NCI-H2029 (cell line): ENCODE measurements at places on chromosomes 1 and 21.

DNA sequence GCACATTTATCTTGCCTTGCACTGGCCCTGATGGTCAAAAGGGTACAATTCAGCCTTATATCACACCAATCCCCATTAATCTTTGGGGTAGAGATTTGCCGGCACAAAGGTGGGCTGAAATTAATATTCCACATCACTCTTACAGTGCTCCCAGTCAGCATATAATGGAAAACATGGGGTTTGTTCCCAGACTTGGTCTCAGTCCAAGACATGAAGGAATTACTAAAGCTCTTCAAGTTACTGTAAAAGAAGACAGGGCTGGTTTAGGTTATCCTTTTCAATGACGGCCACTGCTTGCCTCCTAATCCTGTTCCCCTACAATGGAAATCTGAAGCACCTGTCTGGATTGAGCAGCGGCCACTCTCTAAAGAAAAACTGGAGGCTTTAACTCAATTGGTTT lies 160.7 kb downstream of the IER5 start:
- DNase-seq, result no peak

DNA sequence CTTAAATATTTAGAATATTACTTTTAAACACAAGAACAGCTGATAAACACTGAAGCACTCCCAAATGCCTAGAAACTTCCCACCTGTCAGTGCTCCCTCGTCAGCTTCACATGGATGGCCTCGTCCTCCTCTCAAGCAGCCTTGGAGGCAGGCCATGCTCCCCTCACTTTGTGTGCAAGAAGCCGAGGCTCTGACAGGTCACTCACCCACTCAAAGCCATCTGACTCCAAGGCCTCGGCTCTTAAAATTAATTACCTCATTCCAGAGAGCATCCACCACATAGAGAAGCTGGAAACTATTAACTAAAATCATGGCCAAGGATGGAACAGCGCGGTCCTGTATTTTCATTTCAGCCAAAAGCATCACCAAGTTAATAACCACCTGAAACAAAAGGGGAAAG lies 17.8 kb downstream of the LBR start:
- DNase-seq, result no peak

DNA sequence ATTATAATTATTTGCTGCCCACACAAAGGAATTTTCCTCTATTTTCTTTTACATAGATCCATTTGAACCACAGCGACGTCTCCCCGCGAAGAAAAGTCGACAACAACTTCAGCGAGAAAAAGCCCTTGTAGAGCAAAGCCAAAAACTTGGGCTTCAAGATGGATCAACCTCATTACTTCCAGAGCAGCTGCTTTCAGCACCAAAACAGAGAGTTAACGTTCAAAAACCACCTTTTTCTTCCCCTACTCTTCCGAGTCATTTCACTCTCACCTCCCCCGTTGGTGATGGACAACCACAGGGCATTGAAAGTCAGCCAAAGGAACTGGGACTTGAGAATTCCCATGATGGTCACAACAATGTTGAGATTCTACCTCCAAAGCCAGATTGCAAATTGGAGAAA lies 7.2 kb downstream of the GORAB start:
- no peak for DNase-seq

DNA sequence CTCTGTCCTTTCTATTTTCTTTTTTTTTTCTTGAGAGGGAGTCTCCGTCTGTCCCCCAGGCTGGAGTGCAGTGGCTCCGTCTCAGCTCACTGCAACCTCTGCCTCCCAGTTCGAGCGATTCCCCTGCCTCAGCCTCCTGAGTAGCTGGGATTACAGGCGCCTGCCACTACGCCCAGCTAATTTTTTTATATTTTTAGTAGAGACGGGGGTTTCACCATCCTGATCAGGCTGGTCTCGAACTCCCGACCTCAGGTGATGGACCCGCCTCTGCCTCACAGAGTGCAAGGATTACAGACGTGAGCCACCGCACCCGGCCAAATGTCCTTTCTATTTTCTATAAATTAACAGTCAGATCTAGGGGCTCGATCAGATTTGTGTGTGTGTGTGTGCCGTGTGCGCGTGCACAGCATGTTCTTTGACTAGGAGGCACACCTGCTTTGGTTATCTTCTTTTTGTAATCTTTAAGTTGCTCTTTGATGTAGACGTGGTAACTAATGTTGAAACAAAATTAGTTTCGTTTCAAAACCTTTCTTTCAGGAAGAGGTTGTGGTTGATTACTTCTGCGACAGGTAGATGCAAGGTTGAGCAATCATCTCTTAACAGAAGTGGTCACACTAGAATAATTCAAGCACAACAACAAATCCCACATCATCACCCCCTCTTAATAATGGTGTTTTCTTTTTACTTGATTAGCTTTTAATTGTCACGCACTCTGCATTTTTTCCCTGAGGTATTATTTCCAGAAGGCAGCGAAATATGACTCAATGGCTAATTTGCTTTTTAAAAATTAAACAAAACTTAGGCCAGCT lies 779 bp upstream of the DEGS1 start:
- peak; percentile 30 for DNase-seq

DNA sequence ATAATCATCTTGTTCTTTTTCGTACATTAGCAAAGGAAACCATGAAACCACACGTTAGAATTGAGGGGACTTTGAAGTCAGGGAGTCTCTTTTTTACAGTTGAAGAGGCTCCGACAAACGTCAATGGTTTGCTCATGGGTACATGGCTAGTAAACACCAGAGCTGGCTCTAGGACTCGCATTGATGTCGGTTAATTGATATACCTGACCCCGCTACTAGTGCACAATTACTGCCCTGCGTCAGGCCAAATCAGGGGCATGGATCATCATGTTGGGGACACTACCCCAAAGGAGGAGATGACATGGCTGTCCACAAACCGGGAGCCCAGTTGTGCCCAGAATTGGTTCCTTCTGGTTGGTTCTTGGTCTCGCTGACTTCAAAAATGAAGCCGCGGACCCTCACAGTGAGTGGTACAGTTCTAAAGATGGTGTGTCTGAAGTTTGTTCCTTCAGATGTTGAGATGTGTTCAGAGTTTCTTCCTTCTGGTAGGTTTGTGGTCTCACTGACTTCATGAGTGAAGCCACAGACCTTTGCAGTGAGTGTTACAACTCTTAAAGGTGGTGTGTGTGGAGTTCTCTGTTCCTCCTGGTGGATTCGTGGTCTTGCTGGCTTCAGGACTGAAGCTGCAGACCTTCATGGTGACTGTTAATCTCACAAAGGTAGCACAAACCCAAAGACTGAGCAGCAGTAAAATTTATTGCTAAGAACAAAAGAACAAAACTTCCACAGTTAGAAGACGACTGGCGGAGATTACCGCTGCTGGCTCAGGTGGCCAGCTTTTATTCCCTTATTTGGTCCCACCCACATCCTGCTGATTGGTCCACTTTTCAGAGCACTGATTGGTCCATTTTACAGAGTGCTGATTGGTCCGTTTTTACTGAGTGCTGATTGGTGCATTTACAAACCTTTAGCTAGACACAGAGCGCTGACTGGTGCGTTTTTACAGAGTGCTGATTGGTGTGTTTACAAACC lies 126.9 kb upstream of the ERRFI1 start:
- no peak for DNase-seq

DNA sequence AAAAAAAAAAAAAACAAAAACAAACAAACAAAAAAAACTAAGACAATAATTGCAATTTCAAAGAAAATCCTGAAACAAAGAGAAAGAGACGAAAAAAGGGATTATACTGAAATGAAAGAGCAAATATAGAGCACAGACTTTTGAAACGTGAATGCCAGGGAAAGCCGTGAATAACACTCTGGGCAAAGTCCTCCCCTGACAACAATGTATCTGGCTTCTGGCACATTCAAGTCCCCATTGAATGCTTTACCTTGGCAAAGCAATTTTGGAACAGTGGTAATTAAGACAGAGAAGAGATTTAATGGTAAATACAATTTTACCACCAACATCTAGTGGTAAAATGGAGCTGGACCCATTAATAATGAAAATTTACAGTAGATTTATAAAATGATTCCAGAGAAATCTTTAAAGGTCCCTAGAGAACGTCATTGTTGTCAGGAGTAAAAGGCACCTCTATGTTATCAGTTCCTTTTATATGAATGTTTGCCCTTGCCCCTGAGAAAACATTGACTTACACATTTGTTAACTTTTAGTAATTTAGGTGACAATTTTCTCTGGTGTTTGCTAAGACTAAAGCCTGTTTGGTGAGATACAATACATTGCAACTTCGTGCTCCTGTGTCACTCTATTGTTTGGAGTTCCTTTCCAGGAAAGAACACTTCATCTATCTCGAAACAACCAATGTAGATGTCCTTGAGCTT lies 89.7 kb downstream of the GREM2 start:
- DNase-seq, result no peak

GRCh38 chr1:119081267-119081666 lies 59.2 kb downstream of the WARS2 start:
- DNase-seq, result no peak

DNA sequence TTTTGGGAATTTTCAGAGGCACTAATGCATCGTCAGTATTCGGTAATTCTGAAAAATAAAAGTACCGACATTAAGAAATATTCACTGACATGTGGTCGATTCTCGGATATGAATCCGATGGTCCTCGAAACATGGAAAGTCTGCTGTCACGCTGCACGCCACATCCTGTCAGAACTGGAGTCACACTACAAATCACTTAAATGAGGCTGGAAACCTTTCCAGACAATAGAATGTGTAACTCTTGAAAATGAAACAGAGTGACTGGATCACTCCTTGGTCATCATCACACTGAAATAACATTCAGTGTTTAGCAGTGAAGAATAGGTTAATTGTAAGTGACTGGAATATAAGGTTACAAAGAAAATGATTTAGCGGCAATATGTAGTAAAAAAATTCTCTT lies 620.1 kb upstream of the ADAMTS5 start:
- no peak for DNase-seq

GRCh38 chr1:197178998-197179397 lies 32.5 kb upstream of the ASPM start:
- no peak for DNase-seq

- no peak for DNase-seq
Measured at GRCh38 chr1:185376840-185377635, 60.0 kb upstream of the IVNS1ABP start.

DNA sequence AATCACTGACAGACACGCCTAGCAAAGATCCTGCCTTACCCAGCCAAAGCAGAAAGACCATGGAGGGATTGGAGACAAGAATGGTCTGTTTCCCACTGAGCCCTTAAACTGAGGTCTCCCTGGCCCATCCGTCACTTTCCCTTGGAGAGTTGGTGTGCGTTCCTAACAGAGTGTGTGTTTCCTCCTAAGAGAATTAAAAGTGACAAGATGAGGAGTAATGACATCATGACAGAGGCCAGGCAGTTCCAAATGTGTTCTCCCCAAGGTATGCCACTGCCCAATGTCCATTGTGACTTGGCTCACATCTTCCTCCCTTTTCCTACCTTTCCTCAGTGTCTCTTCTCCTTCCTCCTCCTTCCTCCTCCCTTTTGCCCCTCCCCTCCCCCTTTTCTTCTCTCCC lies 295.7 kb downstream of the SIPA1L2 start:
- no peak for DNase-seq

GRCh38 chr1:219686171-219686570 lies 73.3 kb upstream of the ZC3H11B start:
- DNase-seq, result no peak

DNA sequence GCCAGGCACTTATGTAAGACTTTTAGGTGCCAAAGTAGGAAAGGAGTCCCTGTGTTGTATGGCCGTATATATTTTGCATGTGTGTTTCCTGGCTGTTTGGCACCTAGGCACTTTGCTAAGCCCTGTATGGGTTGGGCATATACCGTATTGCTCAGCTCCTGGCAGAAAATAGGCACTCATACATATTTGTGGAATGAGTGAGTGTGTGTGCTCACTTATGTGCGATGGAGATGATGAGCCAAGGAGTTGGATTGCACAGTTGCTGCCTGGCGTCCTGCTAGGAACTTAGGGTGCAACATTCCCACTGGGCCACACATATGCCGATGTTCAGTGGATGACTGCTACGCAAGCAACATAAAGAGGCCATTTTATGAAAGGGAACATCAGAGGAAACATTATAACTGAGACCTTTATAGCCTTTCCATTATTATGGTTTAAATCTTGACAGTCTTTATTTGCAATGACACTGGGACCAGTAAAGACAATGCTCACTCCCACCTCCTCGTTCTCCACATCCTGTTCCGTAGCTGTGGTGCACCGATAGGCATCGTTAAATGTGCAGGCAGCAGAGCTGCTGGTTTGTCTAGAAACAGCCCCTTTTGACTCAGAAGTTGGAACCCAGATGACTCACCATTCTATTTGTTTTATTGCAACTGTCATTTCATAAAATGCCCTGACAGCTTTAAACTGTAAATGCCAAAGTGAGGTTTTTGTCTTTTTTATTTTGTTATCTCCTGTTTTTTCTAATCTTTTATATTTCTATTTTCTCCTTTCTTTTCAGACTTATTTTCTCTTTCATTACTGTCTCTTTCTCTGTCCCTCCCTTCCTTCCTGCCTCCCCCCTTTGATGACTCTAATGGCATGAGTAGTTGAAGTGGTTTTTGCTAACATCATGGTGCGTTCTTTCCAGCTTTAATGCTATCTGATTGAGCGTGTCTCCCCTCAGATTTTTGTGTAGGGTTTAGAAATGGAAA lies 36.1 kb downstream of the PEX14 start:
- peak; percentile 13 for DNase-seq

DNA sequence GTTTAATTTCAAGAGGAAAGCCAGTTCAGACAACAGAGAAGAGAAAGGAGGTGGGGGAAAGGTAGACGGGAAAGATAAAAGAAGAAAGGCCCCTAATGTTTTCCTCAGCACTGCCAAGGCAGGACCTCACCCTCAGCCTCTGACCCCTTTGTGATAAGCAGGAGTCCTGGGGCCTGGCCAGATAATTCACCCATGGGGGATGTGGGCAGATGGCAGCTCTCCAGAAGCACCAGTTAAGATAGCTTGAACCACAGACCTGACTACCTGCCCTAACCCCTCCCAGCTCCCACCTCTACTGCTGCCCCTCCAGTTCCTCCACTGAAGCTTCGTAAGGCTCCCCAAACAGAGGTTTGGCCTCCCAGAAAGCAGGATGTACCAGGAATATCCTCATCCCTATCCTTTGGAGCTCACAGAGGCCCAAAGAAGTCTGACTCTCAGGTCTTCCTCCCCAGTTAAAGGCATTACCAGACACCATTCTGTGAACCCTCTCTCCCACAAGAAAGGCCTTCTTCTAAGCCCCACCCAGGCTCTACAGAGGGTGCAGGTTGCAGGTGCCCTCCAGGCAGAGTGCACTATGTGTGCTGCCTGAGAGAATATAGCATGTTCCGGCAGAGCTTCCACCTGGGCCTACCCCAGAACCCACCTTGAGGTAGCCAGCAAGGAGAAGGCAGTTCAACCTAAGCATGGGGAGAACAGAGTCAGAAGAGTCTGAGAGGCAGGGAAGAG lies 9.2 kb upstream of the SNAPIN start:
- peak; percentile 66 for DNase-seq

- no peak for DNase-seq
Measured at GRCh38 chr1:246906833-246907232, 24.9 kb downstream of the AHCTF1 start.

DNA sequence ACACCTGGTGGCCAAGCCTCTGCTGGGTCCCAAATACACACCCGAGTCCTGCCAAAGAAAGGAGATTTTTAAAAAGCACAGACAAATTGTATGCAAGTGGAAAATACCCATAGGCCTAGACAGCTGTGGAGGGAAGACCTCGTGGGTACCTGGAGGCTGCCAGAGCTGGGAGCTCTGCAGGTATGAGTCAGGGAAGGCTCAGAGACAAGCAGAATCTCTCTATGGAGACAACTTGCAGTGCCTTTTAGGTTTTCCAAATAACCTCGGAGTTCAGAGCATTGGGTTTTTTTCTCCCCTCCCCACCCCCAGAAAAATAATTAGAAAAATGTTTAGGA lies 127.7 kb downstream of the EDEM3 start:
- no peak for DNase-seq

GRCh38 chr1:95117207-95118066 lies at the start of gene TLCD4:
TLCD4 (plus strand) TSS chr1:95117355; CDS start chr1:95143902, 26,547 bp downstream.
- peak; percentile 39 for DNase-seq
